ENCODE measurements at places on chromosomes 7 and 10.

- DNase-seq: no peak
Observed at GRCh38 chr7:1386623-1387220, 72.5 kb downstream of the MICALL2 start.

DNA sequence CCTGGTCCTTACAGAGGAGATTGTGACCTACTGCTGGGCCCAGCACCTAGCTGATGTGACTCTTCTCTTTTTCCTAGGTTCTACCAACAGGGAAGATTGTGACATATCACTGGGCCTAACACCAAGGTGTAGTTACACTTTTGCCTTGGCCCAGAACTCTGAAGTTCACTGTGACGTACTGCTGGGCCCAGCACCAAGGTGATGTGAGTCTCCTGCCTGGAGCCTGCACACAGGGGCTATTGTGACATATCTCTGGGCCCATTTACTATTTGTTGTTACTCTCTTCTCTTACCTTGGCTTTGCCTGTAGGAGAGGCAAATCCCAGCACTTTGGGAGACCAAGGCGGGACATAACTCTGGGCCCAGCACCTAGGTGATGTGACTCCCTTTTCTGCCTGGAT is 23.1 kb upstream of the ZNF107 start:
- DNase-seq: no peak

- no peak for DNase-seq
Observed at GRCh38 chr7:157619753-157620525, 283.1 kb downstream of the DNAJB6 start.

DNA sequence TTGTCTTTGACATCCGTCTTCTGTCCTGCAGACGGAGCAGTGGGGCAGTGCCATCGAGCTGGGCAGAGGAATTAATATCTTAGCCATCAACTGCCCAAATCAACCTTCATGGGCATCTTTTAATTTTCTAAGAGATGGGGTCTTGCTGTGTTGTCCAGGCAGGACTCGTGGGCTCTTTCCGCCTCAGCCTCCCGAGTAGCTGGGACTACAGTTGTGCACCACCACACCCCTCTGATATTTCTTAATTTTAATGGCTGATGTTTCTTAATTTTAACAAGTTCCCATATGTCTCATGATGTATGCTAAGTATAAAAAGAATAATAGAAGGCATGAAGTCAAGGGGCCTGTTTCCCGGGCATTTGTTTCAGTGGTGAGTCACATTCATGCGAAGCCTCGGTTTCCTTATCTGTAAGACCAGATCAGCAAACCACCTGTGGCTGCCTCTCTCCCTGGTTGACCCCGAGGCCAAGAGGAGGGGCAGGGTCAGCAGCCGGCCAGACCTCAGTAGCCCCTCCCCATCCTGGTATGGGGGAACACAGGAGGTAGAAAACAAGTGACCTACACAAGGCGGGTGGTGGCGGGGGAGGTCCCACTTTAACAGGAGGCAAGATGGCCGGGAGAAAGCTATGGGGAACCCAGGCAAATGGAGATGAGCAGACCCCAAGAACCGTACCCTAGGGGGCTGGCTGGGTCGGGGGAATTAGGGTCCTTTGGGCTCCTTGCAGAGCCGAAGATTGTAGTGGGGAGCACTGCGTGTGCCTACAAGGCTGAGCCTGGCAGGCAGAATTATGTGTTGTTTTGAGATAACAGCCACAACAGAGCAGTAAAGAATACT is 85.5 kb downstream of the CUX1 start:
- no peak for DNase-seq

DNA sequence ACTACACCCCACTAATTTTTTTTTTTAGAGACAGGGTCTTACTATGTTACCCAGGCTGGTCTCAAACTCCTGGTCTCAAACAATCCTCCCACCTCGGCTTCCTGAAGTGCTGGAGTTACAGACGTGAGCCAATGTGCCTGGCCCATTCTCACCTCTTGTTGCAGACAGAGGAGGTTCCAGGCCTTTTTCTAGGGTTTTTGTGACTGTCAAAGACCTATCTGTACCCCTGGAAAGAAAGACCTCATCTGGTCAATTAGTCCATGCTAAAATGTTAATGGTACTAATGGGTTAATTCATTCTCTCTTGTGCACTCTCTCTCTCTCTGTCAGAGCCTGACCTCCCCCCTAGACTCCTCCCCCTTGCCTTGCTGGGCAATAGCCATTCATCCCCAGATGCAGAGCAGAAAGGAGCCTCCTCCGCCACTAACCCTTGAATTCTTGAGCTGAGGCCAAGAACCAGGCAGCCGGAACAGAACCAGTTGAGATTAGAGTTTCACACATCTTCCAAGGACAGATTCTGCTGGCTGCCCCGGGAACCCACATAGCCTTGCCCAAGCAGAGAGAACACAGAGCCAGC is 209.7 kb downstream of the SKIDA1 start:
- DNase-seq: no peak
